Right ventricle myocardium superior (tissue), 1 donor: ENCODE measurements at places on chromosomes 7 and 10. TPM values are rescaled to one million over a fixed set of nuclear protein-coding genes. Genes with fewer than 3 reads are reported as not detected.

DNA sequence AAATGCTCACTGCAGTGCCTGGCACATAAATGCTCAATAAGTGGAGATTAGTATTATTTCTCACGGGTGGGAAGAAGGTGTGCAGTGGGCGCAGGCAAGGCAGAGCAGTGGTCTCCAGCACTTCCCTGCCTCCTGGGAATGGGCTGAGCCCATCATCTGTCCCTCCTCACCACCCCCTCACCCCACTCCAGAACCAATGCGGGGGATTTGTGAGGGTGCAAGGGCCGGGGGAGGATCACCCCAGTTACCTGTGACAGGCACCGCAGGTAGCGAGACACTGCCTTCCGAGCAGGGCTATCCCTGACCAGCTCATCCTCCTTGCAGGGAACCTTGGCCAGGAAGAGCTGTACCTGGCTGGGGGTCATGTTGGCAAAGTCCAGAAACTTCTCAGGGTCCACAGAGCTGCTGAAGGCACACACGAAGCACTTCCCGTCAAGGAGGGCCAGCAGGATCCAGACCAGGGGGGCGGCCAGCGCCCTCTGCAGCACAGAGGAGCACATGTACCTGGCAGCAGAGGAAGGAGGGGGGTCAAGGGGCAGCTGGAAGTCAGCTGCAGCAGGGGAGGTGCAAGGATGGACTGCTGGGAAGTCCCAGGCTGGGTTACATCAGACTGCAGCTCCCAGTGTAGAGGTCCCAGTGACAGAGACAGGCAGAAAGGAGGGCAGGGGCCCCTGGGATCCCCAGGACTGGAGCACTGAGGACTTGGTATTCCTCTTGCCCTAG lies 2.8 kb downstream of the CALHM3 start:
- DNase-seq: no peak

The TCAF2 gene
- total RNA-seq: 0.27 TPM

GRCh38 chr7:16668049-16668858 lies 22.3 kb downstream of the BZW2 start:
- DNase-seq: peak; percentile 71

The C10orf62 gene
- total RNA-seq: 0.48 TPM

The CCDC146 gene
- total RNA-seq: 13.5 TPM

The NRBF2 gene
- total RNA-seq: 7.7 TPM

GRCh38 chr10:87861566-87861952 lies 1.8 kb downstream of the KLLN start:
- DNase-seq: peak; percentile 89

The TMEM139 gene
- total RNA-seq: 16.1 TPM

DNA sequence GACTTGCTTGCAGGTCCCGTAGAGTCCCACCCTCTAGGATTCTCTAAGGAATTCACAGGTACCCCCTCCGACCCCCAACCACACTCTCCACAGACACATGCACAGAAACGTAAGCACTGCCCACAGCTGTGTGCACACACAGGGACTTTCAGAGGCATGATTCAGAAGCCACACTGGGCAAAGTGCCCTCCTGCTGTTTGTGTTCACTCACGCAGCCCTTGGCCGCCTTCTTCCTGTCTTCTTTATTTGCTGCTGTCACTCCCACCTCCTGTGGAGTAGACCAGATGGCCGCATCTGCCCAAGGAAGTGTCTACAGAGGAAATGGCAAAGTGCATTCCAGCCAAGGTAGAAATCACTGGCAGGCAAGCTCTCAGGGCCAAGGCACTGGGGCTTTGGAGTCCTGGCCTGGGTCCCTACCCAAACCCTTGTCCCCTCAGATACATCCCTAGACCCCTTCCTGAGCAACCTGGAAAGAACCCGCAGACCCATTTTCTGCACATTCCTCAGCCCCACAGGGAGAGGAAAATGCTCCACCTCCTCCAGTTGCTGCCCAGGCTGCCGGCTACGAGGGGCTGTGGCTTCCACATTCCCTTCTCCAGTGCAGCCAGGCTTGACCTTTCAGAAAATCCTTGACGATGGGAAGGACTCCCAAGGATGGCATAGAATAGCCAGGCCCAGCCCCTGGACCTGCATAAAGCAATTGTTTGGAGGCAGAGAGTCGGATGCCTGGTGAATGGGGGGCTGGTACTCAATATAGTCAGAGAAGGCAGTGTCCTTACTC lies 21.6 kb upstream of the GIMAP8 start:
- DNase-seq: no peak

The HOXA2 gene
- total RNA-seq: 0.11 TPM

The FFAR4 gene
- 0.16 TPM for total RNA-seq

GRCh38 chr10:114634609-114634979 lies 23.5 kb downstream of the ABLIM1 start:
- DNase-seq: no peak

GRCh38 chr7:93228302-93228701 lies 2.0 kb upstream of the HEPACAM2 start:
- no peak for DNase-seq

The HTR5A gene
- not detected for total RNA-seq

DNA sequence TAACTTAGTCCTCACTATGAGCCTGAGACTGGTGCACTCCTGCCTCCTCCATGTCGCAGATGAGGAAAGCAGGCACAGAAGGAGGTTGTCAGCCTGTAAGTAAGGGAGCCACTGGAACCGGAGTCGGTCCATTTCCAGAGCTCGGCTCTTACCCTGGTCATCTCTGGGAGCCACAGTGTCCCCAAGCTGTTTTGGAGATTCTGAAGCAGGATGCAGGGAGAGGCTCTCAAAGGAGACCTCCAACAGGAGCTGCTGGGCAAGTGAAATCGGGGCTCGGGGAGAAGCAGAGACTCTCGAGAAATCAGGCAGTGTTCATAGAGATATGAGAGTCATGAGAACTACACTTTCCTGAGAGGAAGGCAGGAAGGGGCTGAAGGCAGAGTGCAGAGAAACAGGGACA lies 39.0 kb downstream of the VSTM4 start:
- DNase-seq: no peak

The ANKRD1 gene
- 1,733 TPM for total RNA-seq

DNA sequence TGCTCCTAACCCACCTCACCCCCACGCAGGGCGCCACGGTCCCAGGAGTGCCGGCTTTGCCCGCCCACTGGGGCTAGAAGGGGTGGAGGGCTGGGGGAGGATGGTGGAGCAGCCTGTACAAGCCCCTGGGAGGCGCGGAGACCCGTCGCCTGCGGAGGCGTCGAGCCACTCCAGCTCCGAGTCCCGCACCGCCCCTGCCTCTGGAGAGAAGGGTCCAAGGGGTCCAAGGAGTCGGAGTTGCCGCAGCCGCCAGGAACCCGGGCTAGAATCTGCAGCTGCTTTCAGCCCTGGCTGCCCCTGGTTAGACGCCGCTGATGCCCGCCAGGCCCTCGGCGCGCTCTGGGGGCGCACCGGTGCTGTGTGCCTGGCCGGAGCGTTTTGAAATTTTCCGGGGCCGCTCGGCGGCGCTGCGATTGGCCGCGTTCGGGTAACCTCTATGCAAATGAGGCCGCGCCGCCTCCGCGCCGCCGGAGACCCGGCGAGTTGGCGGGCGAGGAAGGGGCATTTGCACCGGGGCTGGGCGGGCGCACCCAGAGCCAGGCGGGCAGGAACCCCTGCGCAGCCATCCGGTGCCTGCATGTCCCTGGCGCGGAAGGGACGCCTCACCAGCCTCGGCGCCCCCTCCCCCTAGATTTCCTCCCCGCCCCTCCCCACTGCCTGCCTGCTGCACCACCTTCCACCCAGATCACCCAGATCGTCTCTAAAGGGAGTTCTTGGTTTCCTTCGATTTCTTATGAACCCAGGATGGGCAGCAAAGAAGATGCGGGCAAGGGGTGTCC lies at the start of gene HMX2:
Gene HMX2, plus strand, starts transcription at position 502 of the 779 bp plus-strand sequence. Its CDS starts 243 bp downstream, at position 745.
- DNase-seq: no peak

DNA sequence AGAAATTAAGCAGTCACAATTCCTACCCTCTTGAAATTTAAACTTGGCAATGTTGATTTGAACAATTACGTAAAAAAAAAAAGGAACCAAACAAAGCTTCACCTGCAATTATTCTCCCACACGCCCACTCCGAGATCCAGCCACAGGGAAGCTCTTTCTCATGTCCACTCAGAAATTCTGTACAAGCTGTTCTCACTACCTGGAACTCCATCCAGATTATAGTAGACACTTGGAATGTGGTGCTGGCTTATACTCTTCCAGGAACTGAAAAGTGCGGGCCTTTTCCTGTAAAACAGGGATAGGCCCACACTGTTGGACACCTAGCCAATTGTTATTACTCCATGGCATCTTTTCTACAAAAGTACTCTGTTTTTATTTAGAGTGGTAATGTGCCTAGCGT lies 20.3 kb upstream of the TOMM7 start:
- no peak for DNase-seq

- no peak for DNase-seq
Measured at GRCh38 chr10:37403776-37404175, 278.4 kb downstream of the ANKRD30A start.

GRCh38 chr7:66840316-66840715 lies 80.7 kb upstream of the TMEM248 start:
- DNase-seq: no peak

The GJD4 gene
- not detected for total RNA-seq

- peak; percentile 52 for DNase-seq
Measured at GRCh38 chr7:45157653-45158401, at the start of gene RAMP3. RAMP3 (plus strand) TSS chr7:45157791; CDS start chr7:45157829, 38 bp downstream.

The GIMAP1 gene
- 5.6 TPM for total RNA-seq

The OPN4 gene
- total RNA-seq: 0.40 TPM

DNA sequence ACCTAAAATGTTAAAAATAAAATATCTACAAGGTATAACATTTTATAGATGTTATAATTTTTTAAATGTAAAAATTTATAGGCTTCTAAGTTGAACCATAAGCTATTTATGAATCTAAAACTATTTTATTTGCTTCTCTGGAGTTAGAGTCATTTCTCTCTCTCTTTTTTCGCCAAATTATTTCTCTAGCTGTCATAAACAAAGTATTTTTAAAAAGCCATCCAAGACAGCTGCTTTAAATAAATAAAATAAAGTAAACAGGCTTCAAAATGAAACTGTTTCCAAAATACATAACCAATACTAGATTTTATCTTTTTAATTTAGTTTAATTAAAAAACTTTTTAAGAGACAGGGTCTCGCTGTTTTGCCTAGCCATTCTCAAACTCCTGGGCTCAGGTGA lies 12.4 kb upstream of the IL15RA start:
- DNase-seq: no peak
